Activated CD4-positive, alpha-beta memory T cell treated with anti-CD3 and anti-CD28 coated beads for 36 hours (primary cell): ENCODE measurements at places on chromosomes 7 and 10. TPM values are rescaled to one million over a fixed set of nuclear protein-coding genes. Genes with fewer than 3 reads are reported as not detected.

RPS24 gene
- total RNA-seq, result 1,680 TPM

DDX50 gene
- total RNA-seq, result 71.9 TPM

SPDYE16 gene
- 0.19 TPM for total RNA-seq

DKK1 gene
- not detected for total RNA-seq

CTNNA3 gene
- total RNA-seq, result not detected

GPC2 gene
- 5.5 TPM for total RNA-seq

CPN1 gene
- not detected for total RNA-seq

- no peak for DNase-seq
Measured at GRCh38 chr7:70380421-70381015, 751.4 kb upstream of the GALNT17 start.

GRCh38 chr10:51585742-51586141 lies 113.7 kb downstream of the CSTF2T start:
- DNase-seq, result no peak

DNA sequence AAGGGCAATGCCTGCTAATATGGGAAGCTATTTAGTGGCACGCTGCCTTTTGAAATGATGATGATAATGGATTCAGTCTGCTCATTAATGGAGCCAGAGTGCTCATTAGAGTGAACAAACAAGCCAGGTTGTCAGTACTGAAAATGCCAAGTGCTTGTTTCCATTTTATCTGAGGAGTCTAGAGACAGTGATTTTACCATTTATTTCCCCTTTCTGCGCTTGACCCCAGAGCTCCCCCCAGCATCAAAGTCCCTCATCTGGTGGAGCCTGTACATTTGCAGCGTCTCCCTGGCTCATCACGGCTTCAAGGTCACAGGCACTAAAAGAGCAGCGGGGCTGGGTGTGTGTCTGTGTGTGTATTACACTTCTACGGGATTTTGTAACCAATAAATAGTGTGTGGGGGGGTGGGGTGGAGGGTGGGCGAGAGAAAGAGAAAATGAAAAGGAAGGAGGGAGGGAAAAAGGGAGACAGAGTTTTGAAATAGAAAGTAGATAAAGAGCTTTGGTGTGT lies 553.8 kb downstream of the TFEC start:
- no peak for DNase-seq

DNA sequence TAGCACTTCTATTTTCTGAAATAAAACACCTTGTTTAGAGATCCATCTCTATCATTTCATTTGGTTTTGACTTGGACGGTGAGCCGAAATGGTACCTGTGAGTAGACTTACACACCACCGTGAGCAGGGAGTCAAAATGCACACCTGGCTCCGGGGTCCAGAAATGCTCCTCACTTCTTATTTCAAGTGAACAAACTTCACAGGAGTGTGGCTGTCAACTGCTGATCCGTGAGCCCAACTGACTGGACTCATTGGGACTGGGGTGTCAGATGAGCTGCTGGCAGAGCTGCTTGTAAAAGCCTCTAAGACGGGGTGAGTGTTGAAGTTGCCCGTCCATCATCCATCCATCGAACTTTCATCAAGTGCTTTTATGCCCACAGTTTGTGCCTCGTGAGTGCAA lies 435.5 kb downstream of the GLRX3 start:
- DNase-seq, result no peak

GRCh38 chr7:101172005-101172853 lies 6.9 kb upstream of the VGF start:
- DNase-seq, result no peak

GRCh38 chr7:39921506-39922175 lies 28.4 kb upstream of the CDK13 start:
- DNase-seq, result no peak

- no peak for DNase-seq
Measured at GRCh38 chr7:42292991-42293521, 56.0 kb upstream of the GLI3 start.

- no peak for DNase-seq
Measured at GRCh38 chr10:31399171-31399570, 80.2 kb downstream of the ZEB1 start.

DNA sequence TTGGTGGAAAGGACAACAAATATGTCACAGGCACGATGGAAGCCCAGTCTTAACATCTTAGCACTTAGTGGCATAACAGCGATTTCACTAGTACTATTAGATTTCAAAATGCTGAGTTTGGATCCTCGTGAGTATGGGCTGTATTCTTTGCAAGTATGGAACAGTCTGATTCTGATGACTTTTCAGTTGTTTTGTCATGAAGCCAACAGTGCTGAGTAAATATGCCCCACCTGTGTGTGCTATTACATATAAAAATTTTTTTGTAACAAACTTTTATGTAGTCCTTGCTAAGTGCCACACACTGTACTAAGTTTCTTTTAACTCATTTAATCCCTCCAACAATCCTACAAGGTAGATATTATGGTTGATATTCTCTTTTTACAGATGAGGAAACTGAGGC lies 30.8 kb downstream of the MTURN start:
- no peak for DNase-seq

DNA sequence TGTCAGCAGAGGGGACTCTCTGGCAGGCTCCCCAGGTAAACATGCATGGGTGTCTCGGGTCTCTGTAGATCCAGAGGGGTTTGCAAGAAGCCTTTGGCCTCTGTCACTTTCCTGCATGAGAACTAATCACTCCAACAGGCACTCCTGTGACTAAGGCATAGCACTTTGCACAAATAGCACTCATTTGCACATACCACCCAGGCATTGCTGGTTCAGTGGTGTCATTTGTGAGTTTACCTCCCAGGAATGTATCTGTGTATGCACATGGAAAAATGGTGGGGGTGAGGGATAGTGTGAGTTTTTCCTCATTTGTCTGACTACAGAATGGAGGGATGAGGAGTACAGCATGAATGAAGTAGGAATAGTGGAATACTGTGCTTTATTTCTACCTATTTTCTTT lies 39.5 kb downstream of the CNNM1 start:
- no peak for DNase-seq

GRCh38 chr10:36116731-36117130 lies 474.6 kb upstream of the FZD8 start:
- DNase-seq, result no peak

GRCh38 chr10:71435571-71436267 lies 39.0 kb downstream of the CDH23 start:
- no peak for DNase-seq

DNA sequence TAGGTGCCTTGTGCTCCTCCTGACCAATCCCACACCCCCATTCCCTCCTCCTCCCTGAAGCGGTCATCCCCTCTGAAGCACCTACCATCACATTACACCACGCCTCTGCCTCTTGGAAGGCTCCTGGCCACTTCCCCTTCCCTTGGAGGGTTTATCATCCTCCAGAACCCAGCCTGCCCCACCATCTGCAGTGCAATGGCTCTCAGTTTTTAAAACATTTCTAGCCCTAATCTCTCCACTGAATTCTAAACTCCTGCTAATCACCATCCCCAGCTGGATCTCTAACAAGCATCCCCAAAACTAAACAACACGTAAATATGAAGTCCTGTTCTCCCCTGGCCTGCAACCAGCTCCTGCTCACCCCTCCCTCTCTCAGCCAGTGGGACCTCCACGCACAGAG lies 70.6 kb downstream of the PIP4K2A start:
- DNase-seq, result no peak

DNA sequence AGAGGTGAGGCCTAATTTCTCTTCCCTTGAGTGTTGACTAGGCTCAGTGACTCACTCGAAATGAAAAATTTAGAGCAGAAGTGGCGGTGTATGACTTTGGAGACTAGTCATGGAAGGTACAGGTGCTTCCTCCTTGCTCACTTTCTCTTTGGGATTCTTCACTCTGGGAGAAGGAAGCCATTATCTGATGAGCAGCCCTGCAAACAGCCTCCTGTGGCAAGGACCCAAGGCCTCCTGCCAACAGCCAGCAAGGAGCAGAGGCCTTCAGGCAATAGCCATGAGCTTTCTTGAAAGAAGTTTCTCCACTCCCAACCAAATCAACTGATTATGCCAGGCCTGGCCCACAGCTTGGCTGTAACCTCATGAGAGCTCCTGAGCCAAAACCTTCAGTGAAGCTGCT lies 369.6 kb upstream of the VWC2 start:
- no peak for DNase-seq

- DNase-seq, result no peak
Measured at GRCh38 chr10:85611746-85612377, 754.7 kb downstream of the GRID1 start.

DNA sequence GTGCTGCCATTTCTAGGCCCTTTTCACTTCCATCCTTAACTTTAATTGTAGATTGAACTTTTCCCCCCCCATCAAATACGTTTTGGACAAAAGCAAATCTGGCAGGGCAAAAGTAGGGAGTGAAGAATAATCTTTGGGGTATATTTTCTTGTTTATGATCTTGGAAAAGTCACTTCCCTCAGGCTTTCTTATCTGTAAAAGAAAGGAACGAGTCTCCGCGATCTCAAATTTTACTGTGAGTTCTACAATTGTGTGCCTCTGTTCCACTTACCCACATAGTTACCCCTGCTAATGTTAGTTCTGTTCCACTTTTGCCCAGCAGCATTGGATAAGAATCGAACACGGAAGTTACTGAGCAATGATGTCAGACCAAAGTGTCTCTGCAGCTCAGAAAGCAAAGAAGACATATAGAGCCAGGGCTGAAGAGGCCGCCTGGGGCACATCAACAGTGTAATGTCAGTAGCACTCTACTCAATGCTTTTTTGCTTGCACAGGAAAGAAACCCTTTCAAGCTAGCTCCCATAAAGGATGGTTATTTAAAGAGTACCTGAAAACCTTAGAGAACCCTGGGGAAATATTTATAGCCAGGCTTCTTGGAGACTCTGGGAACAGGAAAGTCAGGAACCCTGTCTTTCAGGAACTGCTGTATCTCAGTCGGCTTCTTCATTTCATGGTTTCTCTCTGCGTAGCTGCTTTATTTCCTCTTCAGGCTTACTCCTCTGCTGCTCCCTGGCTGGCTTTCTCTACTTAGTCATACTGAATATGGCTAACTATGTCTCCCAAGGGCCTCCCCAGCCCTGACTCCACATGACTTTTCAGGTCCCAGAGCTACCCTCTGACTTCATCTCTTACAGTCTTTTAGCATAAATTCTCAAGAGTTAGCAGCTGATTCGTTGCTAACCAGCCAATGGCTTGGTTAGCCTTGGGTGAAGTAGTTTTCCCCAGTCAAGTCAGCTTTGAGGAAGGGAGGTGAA lies 123.7 kb upstream of the FAM3C start:
- DNase-seq, result no peak

- no peak for DNase-seq
Measured at GRCh38 chr7:75559355-75559975, 67.3 kb downstream of the SPDYE5 start.

DNA sequence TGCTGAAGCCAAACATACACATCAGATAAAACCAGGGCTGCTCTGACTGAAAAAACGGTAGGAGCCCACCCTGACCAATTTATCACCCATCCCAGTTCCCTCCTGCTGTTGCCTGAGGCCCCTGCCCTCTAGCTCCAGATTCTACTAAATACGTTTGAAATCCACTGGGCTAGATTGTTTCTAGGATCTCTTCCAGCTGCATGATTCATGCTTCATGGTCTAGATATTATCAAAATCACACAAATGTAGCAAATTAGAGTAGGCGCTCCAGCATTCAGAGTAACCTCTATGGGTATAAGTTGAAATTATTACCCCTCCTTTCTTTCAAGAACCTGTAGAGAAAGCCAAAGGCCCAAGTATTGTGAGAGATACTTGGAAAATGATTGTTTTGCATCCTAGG lies 151.2 kb upstream of the FAM13C start:
- DNase-seq, result no peak

DNA sequence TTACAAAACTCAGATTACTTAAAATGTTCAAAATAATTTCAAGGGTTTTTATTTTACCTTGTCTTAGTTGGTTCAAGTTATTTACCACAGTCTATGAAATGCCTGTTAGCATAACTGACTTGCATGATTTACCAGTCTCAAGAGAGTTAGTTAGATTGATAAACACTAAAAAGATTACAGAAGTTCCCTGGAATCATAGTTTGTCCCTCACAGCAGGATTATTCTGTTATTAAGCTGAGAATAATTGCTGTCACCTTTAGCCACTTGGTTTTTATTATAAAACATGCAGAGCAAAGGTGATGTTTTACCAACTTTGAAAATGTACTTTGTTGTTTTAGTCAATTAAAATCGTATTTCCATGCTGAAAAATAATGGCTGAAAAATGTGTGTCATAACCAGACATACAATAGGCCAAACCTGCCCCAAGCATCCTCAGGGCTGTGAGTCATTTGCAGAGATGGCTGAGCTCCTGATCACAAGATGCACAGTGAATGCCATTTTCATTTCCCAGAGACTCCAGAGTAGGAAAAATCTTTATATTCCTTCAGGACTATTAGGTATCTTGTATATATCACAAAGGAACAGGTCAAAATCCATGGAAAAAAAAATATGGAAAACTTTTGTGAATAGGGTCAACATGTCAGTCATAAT lies 87.8 kb upstream of the DKK1 start:
- no peak for DNase-seq

- peak; percentile 40 for DNase-seq
Measured at GRCh38 chr10:77756319-77757232, 119.0 kb upstream of the KCNMA1 start.

DNA sequence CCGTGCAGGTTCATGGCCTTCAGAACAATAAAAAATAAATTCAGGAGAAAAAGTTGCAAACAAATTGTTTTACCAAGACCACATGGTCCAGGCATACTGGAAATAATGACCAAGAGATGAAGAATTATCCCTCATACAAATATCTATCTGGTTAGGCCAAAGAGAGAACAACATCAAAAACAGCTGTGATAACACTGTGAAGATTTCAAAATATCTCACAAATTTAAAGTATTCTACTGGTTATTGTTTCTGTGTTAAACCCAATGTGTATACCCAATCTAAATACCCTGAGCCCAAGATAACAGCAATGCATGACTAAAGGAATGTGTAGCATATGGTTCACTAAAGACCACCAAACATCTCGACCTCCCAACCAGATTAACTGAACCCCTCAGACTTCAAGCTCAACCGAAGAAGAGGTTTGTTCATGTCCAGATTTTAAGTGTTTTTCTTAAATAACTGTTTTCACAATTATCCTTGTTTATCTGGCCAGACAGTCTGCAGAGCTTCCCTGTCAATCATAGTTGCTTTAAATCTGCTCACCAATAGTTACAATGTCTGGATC lies 10.9 kb downstream of the OR9A2 start:
- DNase-seq, result no peak
